ENCODE measurements at places on chromosomes 3 and 15.

- no peak for DNase-seq
Observed at GRCh38 chr3:197811343-197811742, 20.3 kb downstream of the LRCH3 start.

GRCh38 chr3:248864-249520 lies 52.4 kb downstream of the CHL1 start:
- no peak for DNase-seq

DNA sequence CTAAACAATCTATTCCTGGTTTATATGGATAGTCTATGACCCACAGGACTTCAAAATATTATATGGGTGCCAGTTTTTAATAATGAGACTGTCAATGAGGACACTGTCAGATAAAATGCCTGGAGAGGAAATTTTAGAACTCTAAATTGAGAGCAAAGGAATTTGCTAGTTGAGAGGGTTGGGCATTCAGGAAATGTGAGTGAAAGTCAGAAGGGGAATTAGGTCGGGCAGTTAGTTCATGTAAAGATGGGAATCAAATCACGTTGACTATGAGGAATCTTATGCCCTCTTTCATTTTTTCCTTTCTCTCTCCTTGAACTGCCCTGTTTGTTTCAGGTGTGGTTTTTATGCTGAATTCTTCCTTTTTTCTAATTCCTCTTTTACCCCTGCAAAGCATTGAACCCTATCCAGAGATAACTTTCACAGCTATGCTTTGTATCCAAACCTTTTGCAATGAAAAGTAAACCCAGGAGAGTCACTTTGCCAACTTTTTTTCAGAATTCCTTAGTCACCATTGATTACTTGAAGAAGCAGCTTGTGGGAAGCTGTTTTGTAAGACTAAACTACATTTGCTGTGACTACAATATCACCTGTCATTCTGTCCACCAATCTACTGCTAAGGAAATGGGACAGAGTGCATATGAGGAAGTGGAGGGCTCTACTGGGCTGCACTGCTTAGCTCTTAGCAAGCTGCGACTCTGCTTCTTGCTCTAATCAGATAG lies 27.8 kb downstream of the CHP1 start:
- no peak for DNase-seq

- DNase-seq, result no peak
Observed at GRCh38 chr3:46943237-46944187, 33.0 kb downstream of the CCDC12 start.

GRCh38 chr3:32146746-32147211 lies 40.4 kb downstream of the GPD1L start:
- DNase-seq, result no peak

DNA sequence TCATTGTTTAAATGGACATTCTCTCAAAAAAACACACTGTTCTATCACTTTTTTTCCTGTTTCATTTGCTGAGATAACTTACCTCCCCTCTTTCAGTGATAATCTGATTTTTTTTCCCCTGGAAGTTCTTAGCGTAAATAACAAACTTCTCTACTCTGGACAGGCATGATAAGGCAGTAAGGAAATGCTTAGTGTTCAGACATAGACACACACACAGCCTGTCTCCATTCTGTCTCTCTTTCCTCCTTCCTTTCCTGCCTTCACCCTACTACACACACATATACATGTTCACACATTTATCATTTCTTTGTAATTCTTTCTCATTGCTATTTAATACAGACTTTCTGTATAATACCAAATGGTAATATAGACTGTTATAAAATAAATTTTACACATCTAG lies 470.8 kb upstream of the ROBO1 start:
- DNase-seq, result no peak

DNA sequence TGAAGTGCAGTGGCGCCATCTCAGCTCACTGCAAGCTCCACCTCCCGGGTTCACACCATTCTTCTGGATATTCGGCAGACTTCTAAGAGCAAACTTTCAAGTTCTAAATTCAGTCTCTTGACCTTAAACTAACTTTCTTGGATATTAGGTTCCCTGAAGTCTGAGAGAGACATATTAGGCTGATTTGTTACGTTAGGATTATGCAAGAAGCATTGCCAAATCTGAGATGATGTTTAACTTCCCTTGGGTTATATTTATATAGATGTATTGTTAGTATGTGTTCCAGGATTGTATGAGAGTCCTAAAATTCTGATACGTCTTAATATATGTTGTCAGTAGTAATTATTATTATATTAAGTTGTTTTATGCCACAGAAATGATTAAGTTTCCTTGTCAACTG lies 80.1 kb downstream of the SLC6A1 start:
- DNase-seq, result no peak

DNA sequence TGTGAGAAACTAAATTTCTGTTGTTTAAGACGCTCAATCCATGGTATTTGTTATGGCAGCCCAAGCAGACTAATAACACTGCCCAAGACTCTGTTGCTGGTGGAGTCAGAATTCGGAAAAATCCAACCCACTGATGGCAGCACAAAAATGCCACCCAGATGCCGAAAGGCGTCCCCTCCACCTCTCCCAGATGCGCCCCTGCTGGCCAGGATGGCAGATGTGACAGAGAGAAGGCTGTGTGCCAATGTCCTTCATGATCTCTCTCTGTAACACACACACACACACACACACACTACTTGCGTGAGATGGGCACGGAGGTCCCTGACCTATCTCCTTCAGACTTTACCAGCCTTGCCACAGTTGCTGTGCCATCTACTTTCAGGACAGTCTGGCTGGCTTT lies 10.9 kb upstream of the LYSMD4 start:
- no peak for DNase-seq

DNA sequence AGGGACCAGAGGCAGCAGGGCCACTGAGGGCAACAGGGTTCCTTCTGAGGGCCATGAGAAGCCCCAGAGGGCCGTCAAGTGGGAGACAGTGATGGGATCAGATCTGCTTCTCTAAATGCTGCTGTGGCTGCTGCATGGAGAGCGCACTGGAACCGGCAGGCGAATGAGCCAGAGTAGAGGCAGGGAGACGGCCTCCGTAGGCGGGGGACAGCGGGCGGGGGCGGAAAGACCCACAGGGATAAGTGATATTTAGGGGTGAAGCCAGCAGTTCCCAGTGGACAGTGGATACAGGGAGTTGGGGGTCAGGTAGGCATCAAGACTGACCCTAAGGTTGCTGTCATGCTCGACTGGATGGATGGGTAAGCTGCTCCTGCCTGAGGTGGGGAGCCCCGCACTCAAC lies 45.0 kb downstream of the GLDN start:
- DNase-seq, result no peak

GRCh38 chr3:22609139-22609538 lies 594.0 kb upstream of the UBE2E2 start:
- DNase-seq, result no peak

DNA sequence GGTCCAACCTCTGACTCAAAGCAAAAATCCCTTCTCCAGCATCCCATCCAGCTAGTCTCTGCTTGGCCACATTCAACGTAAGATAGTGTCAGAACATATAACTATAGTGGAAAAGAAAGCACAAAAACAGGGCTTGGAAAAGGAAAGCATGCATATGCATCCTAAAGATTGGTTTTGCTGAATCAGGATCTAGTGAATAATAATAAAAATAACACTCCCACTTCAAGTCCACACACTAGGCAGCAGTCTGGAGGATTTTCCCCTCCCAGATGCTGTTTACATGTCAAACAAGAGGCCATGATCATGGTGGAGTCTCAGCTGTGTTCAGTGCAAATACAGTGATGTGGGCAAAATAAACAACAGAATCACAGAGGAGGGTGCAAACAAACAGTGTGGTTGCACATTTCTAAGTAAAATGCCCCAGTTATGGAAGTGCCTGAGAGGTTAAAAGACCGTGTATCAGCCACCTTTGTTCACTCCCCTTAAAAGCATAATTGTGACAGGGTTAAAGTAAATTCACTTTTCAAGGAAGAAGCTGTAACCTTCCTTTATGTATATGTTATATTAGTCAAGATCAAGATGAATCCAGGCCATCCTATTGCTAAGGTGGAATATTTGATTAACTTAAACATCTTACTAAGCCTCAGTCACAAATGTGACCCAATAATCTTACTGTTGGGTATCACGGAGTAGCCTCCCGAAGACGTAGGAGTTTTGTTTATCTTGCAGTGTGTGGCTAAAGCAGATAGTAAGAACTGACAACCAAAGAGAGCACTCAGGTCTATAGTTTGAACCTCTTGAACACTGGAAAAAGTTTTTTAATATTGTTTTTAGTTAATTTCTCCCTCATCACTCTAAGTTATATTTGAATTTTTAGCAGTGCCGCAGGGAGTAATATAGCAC lies 424.5 kb downstream of the SOX2 start:
- no peak for DNase-seq

GRCh38 chr15:82978438-82978837 lies 7.6 kb upstream of the RAMAC start:
- DNase-seq, result no peak

DNA sequence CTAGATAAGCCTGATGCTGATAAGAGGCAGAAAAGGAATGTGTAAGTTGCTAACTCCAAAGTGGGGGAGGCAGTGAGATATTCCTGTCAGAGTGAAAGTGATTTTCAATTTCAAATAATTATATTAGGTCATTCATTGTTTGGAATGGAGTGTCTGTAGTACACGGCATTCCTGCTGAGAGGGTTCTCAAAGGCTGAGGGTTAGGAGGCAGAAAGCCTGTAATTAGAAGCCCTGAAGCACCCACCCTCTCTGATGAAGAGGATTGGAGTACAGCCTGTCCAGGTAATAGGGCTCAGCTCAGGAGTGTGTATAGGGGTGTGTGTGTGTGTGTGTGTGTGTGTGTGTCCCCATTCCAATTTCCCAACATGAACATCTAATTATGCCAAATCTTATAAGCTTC lies 486.8 kb downstream of the MAGI1 start:
- DNase-seq, result no peak
